ENCODE measurements at places on chromosomes 2 and 18. TPM values are rescaled to one million over a fixed set of nuclear protein-coding genes. Genes with fewer than 3 reads are reported as not detected.

Gene ABCB11
- 0.03 TPM for total RNA-seq

Gene LYG2
- not detected for total RNA-seq

Gene KCNIP3
- 1.5 TPM for total RNA-seq

Gene CAPN14
- total RNA-seq = not detected

Gene TMEM247
- total RNA-seq = not detected

Gene PLEK
- total RNA-seq = 0.06 TPM

Gene DLGAP1
- not detected for total RNA-seq

Gene KIDINS220
- 21.1 TPM for total RNA-seq

Gene PCGF1
- 31.7 TPM for total RNA-seq

Gene HES6
- total RNA-seq = 13.8 TPM

Gene ANKRD30B
- not detected for total RNA-seq

All from A549 treated with GW870086 at 1 μM for 4 hours (cell line).